NCI-H2081 (cell line): ENCODE measurements at places on chromosomes 3 and 15.
A peak's percentile ranks its signal among the peaks of the same experiment; 100 is the strongest.

DNA sequence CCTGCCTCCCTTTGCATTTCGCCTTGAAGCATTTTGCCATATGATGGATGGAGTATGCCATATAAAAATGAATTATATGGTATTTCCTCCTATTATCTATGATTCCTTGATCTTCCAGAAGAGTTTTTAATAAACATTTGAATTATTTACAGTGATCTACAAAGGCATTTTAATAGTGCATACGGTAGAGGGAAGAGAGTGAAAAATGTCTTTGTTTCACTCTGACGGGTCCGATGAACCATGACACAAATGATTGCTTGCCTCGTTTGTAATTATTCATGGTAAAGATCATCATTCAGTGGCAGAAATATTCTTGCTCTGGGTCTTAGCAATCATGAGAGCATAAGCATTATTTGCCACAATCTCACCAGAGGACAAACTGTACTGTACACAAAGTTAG lies 1010.9 kb downstream of the NTRK3 start:
- no peak for DNase-seq

DNA sequence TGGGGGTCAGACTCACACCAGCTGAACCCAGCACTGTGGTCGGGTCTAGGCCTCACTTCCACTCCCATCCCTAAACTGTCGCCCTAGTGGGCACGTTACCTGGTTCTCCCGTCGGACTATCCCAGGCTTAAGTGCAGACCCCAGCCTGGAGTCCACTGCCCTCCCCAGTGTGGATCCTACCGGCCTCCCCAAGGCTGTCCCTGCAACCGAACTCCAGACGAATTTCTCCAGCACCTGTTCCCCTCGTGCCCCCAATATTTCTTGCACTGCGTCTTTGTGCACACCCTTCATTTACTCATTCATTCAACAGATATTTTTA lies 26.5 kb downstream of the SLC41A3 start:
- no peak for DNase-seq

DNA sequence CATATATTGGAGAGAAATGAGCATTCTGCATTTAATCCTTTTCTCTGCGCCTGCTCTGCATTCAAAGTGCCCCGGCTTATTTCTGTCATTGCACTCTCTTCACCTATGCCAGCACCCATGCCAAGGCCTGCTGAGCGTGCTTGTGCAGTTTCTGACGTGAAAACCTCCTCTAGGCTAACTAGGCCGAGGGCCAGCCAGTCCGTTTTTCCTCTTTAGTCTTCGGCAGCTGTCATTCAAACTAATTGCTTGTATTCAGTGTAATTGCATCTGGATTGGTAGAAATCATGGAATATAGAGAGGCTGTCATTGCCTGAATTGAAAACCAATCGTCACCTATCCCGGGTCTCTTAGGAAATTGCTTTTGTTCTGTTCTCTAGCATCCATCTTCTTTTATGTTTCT lies 94.0 kb downstream of the ARPP21 start:
- peak; percentile 71 for DNase-seq

- no peak for DNase-seq
These were observed 140.5 kb upstream of the TPM1 start for GRCh38 chr15:62901909-62902546.

DNA sequence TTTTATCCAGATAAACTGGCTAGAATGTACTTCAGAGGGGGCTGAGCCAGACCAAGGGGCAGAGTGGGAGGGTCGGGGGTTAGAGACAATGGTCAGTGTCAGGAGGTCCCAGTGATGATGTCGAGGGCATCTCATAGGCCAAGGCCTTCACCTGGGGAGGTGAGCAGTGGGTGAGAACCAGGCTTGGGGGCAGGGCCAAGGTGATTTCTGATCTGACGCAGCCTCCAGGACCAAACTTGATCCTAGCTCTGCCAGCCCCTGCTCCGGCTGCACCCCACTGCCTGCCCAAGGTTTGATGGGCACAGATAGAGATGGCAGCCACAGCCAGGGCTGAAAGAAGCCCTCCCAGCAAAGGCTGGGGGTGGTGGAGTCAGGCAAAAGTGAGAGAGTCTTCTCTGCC lies 14.9 kb downstream of the XYLB start:
- DNase-seq, result no peak

GRCh38 chr3:183381179-183381578 lies 47.2 kb downstream of the MCF2L2 start:
- peak; percentile 53 for DNase-seq

- DNase-seq, result no peak
These were observed 1.6 kb upstream of the TKT start for GRCh38 chr3:53257465-53257864.
